ENCODE measurements at places on chromosomes 7 and 10. TPM values are rescaled to one million over a fixed set of nuclear protein-coding genes. Genes with fewer than 3 reads are reported as not detected.

Gene ZNF394
- 26.2 TPM for total RNA-seq

DNA sequence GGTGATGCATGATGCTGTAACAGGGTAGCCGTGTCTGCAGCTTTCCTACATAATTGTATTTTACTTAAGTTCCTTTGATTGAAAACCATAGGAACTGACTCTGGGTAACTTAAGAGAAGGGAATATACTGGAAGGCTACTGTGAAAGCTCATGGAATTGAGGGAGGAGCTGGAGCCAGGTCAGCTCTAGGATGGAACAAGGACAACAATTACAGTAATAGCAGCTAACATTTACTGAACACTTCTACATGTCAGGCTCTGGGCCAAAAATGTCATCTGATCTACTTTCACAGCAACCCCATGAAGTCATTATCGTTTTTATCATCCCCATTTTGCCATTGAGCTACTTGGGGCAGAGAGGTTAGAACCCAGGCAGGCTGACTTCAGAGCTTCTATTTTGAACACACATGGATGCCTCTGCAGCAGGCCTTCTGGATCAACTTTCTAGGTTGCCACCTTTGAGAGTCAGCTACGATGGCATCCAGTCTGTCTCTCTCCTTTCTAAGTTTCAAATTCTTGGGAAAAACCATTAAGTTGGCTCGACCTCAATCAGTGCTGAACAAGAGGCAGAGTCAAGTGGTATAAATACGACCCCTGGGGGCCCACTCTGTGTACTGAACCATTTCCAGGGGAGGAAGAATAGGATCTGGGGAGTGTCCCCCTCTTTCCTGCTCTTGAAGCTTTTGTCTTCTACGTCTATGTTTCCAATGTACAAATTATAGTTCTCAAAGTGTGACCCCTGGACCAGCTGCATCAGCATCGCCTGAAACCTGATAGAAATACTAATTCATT is 272.3 kb upstream of the PLPP4 start:
- H3K4me1 ChIP-seq, result no peaks in the 10 kb centered on the region
- DNase-seq, result no peak
- no peak overlapping the region for H3K27ac ChIP-seq

Gene PRKCQ
- total RNA-seq, result 45.2 TPM

DNA sequence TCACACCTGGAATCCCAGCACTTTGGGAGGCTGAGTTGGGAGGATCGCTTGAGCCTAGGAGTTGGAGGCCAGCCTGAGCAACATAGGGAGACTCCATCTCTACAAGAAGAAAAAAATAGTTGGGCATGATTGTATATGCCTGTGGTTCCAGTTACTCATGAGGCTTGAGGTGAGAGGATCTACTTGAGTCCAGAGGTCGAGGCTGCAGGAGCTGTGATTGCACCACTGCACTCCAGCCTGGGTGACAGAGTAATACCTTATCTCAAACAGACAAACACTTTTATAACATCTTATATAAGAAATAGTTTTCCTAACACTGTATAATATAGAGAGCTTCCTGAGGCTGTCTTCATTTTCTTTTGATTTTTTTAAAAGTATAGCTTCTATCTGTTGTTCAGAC is 448.4 kb upstream of the COBL start:
- H3K4me3 ChIP-seq, result no peak overlapping the region
- H3K36me3 ChIP-seq, result no peaks in the 10 kb centered on the region
- no peaks in the 10 kb centered on the region for H3K27me3 ChIP-seq
- no peaks in the 10 kb centered on the region for H3K4me1 ChIP-seq

- H3K27ac ChIP-seq, result no peak overlapping the region
- H3K4me3 ChIP-seq, result no peak overlapping the region
- no peaks in the 10 kb centered on the region for H3K36me3 ChIP-seq
- H3K4me1 ChIP-seq, result no peaks in the 10 kb centered on the region
Measured at GRCh38 chr7:30922596-30922995, 10.9 kb downstream of the AQP1 start.

DNA sequence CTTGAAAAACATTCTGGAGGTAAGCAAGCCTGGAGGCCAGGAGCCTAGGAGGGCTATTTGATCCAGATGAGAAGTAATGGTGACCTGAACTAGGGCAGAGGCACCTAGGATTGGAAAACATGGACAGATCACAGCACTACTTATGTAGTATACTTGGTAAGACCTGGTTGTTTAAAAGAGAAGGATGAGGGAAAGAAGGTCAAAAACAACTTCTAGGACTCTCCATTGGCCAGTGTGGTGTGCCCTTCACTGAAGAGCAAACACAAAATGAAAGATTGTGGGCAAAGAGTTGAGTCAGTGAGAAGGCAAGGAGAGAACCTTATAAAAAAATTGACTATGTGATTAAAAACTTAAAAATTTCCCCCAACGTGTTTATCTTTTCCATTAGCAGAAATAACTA is 14.3 kb downstream of the ANKRD1 start:
- H3K27me3 ChIP-seq, result no peaks in the 10 kb centered on the region
- no peak overlapping the region for H3K4me3 ChIP-seq
- peaks cover 16% of the 10 kb centered on the region for H3K4me1 ChIP-seq
- no peak overlapping the region for H3K27ac ChIP-seq

GRCh38 chr7:74511345-74511744 is 57.6 kb downstream of the GTF2IRD1 start:
- DNase-seq, result no peak
- no peak overlapping the region for H3K27ac ChIP-seq
- H3K36me3 ChIP-seq, result no peaks in the 10 kb centered on the region
- no peak overlapping the region for H3K4me3 ChIP-seq

GRCh38 chr10:26478061-26478460 is 39.9 kb downstream of the APBB1IP start:
- peak overlapping the region; percentile 78 for H3K27ac ChIP-seq
- no peak for DNase-seq
- H3K4me1 ChIP-seq, result peaks cover 72% of the 10 kb centered on the region

Gene TRIM50
- total RNA-seq, result not detected

DNA sequence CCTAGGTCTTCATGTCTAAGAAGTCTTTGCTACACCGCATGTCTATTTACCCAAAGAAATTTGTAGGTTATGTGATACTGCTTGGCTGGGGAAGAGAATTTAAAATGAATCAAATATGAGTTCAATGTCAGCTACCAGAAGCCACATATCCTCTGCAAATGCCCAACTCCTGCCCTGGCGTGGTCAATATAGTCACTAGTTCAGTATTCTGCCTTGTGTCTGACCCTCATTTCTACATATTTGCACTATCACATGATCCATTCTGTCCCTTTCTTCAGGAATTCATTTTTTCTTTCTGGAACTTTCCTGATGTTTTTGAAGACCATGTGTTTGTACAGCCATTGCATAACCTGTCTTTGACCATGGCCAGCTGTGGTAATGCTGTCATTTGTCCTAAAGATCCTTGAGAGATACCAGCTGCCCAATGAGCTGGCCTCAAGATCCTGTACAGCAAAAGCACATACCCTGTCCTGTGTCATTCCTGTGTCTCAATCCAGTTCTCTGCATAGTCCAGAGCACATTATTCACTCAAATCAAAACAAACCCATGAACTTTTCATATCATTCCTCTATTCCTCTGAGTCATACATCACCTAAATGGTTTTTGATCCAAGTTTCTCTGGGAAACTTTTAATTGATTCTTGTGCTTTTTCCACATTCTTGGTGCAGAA is 524.5 kb downstream of the PARD3 start:
- H3K4me3 ChIP-seq, result no peak overlapping the region
- no peak for DNase-seq
- no peaks in the 10 kb centered on the region for H3K36me3 ChIP-seq
- H3K27me3 ChIP-seq, result peaks cover 18% of the 10 kb centered on the region

DNA sequence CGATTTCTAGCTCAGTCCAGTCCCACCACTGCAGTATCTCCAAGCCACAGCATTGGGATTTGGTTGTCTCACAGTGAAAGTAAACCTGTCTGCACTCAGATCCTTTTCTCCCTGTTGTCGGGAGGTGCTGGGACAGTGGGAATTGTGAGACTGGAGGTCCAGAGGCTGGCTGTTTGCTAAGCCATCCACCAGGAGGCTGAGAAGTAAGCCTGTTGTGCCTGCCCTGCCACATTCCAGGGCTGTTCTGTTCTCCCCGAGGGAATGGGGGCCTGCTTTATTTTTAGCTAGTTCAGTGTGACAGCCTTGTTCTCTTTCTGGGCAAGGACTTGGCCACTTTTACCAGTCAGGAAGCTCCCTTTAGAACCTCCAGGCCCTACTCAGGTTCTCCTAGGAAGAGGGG is 54.9 kb downstream of the HK1 start:
- no peaks in the 10 kb centered on the region for H3K27me3 ChIP-seq
- H3K27ac ChIP-seq, result no peak overlapping the region
- H3K4me1 ChIP-seq, result peaks cover 59% of the 10 kb centered on the region
- DNase-seq, result no peak
- H3K4me3 ChIP-seq, result no peak overlapping the region

GRCh38 chr10:110978204-110978603 is 58.8 kb downstream of the SHOC2 start:
- no peak overlapping the region for H3K4me3 ChIP-seq
- no peak overlapping the region for H3K27ac ChIP-seq
- DNase-seq, result no peak
- H3K36me3 ChIP-seq, result peaks cover 15% of the 10 kb centered on the region
- peaks cover 38% of the 10 kb centered on the region for H3K4me1 ChIP-seq

Gene GDF2
- total RNA-seq, result not detected

Gene MALRD1
- total RNA-seq, result not detected

DNA sequence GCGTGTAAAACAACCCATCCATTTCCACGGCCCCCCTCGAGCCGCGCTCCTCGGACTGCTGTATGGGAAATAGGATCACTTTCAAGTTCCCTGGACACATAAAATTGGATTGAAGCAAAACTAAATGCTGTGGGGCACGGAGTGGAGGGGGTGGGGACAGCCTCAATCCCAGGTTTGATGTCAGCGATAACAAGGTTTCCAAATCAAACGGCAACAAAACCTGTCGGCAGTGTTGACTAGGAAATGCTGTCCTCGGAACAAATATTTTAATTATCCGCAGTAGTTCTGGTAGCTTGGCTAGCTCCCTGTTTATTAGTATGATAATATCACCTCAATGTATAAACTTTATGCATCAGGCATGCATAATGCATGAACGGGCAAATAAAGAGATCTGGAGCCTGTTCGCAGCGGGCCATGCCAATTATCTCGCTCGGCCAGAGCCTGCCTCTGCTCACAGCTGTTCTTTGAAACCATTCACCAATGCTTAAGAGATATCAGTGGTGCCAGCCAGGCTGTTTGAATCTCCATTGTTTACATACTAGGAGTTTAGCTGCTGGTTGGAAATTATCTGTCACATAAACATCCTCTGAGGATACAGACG is 161.1 kb downstream of the PAXIP1 start:
- peaks cover 12% of the 10 kb centered on the region for H3K27me3 ChIP-seq
- no peaks in the 10 kb centered on the region for H3K36me3 ChIP-seq
- no peak overlapping the region for H3K27ac ChIP-seq
- no peak for DNase-seq

- H3K36me3 ChIP-seq, result peaks cover 24% of the 10 kb centered on the region
- peaks cover under 1% of the 10 kb centered on the region for H3K4me1 ChIP-seq
- H3K4me3 ChIP-seq, result no peak overlapping the region
- no peak overlapping the region for H3K27ac ChIP-seq
- no peak for DNase-seq
- no peaks in the 10 kb centered on the region for H3K27me3 ChIP-seq
Measured at GRCh38 chr10:29553544-29554250, 81.1 kb downstream of the SVIL start.

Gene CHST12
- total RNA-seq, result 3.7 TPM

GRCh38 chr10:101840102-101840684 is 3.4 kb downstream of the KCNIP2 start:
- H3K36me3 ChIP-seq, result no peaks in the 10 kb centered on the region
- H3K4me1 ChIP-seq, result peaks cover 54% of the 10 kb centered on the region
- peaks cover 2% of the 10 kb centered on the region for H3K27me3 ChIP-seq
- no peak overlapping the region for H3K27ac ChIP-seq

DNA sequence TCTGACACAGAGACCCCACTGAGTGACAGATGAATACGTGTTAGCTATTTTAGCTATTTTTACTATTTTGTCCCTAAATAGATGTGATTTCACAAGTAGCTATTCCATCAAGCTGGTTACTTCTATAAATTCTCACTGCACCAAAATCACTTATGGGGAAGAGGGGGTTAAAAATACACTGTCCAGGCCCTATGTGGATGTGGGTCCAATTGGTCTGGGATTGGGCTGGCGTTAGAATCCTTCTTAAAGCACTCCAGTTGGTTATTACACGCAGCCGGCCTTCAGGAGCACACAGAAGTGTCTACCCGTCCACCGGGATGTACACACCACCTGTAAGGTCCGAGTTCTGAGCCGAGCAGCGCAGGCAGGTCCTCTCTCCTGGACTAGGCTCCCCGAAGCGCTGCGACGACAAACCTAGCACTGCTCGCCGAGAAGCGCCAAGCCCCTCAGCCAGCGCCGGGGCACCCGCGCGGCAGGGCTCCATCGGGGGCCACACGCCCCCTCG is 222.3 kb upstream of the MKLN1 start:
- no peaks in the 10 kb centered on the region for H3K27me3 ChIP-seq
- H3K4me1 ChIP-seq, result peaks cover 53% of the 10 kb centered on the region
- H3K4me3 ChIP-seq, result peak overlapping the region; percentile 82
- no peak for DNase-seq
- peak overlapping the region; percentile 76 for H3K27ac ChIP-seq
- peaks cover 49% of the 10 kb centered on the region for H3K36me3 ChIP-seq

- H3K27me3 ChIP-seq, result peaks cover 2% of the 10 kb centered on the region
- no peak overlapping the region for H3K4me3 ChIP-seq
- no peak for DNase-seq
- no peaks in the 10 kb centered on the region for H3K4me1 ChIP-seq
- H3K36me3 ChIP-seq, result no peaks in the 10 kb centered on the region
- H3K27ac ChIP-seq, result no peak overlapping the region
Measured at GRCh38 chr10:59606551-59606961, 103.1 kb downstream of the SLC16A9 start.

- no peaks in the 10 kb centered on the region for H3K4me1 ChIP-seq
- no peaks in the 10 kb centered on the region for H3K36me3 ChIP-seq
- no peak for DNase-seq
- H3K27me3 ChIP-seq, result peaks cover 3% of the 10 kb centered on the region
Measured at GRCh38 chr10:34473174-34474008, 341.7 kb downstream of the PARD3 start.

Gene ADIRF
- total RNA-seq, result not detected

DNA sequence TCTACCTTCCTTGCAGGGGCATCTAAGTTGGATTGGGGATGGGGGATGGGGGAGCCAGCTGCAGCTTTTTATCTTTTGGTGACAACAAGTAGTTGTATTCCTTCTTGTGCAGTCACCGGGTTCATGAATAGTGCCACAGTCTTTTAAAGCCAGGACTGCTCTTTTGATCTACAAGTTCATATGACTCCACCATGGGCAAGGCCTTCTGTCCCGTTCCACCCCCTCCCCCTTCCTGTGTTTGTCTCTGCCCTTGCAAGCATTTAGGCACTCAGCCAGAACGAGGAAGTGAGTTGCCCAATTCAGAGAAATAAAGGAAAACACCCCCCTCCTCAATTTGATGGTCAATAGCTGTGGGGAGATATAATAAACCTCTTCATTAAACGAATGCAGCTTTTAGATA is 44.8 kb upstream of the EGR2 start:
- peaks cover 40% of the 10 kb centered on the region for H3K4me1 ChIP-seq
- no peaks in the 10 kb centered on the region for H3K36me3 ChIP-seq
- no peak overlapping the region for H3K4me3 ChIP-seq
- no peak overlapping the region for H3K27ac ChIP-seq
- peak; percentile 25 for DNase-seq
- peaks cover 6% of the 10 kb centered on the region for H3K27me3 ChIP-seq

- H3K36me3 ChIP-seq, result no peaks in the 10 kb centered on the region
- H3K4me3 ChIP-seq, result no peak overlapping the region
- H3K27me3 ChIP-seq, result no peaks in the 10 kb centered on the region
- no peaks in the 10 kb centered on the region for H3K4me1 ChIP-seq
- no peak for DNase-seq
- H3K27ac ChIP-seq, result no peak overlapping the region
Measured at GRCh38 chr10:21030091-21030490, 133.0 kb upstream of the NEBL start.

Gene GDF10
- 0.56 TPM for total RNA-seq

GRCh38 chr10:71542478-71542877 is 145.8 kb downstream of the CDH23 start:
- no peaks in the 10 kb centered on the region for H3K36me3 ChIP-seq
- no peaks in the 10 kb centered on the region for H3K27me3 ChIP-seq
- no peaks in the 10 kb centered on the region for H3K4me1 ChIP-seq
- DNase-seq, result no peak
- H3K4me3 ChIP-seq, result no peak overlapping the region

All from activated CD4-positive, alpha-beta memory T cell treated with anti-CD3 and anti-CD28 coated beads for 36 hours (primary cell).